ENCODE measurements at places on chromosomes 5 and 9.

- no peak for DNase-seq
Measured at GRCh38 chr9:101028346-101029314, at the start of gene PLPPR1. PLPPR1 (plus strand) TSS chr9:101028727.

DNA sequence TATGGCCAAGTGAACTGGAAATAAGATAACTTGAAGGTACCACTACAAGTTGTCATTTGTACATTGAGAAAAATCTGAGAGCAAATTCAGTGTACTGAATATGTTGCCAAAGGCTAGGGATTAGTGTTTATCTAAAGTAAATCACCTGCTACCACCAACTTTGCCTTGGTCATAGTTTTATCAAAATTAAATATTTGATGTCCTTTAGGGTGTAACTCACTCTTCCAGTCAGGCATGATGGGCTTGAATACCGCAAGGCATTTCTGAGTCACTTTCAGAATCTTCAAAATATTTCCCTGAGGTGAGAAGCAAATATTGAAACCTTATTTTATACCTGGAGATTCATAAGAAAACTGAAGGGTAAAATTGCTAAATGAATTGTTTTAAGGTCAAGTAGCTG is 1338.6 kb upstream of the ACO1 start:
- no peak for DNase-seq

- no peak for DNase-seq
Measured at GRCh38 chr9:137366445-137366810, 56.5 kb downstream of the EXD3 start.

GRCh38 chr5:178274781-178275537 is 42.4 kb upstream of the PHYKPL start:
- no peak for DNase-seq

DNA sequence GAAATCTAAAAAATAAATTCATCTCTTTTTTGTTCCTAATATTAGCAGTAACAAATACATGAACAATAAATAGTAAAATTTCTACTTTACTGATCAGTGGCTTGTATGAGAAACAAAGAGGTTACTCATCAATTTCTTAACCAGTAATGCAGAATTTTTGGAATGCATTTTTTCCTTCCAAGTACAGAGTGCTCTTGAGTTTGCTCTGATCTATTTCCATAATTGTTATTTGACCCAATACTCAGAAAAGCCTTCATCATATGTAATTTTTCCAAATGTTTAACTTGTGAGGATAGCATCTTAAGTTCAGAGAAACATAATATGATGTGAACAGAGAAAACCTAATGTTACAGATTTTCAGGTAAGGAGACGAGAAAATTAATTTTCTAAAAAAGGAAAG is 47.3 kb downstream of the FBN2 start:
- DNase-seq: no peak

DNA sequence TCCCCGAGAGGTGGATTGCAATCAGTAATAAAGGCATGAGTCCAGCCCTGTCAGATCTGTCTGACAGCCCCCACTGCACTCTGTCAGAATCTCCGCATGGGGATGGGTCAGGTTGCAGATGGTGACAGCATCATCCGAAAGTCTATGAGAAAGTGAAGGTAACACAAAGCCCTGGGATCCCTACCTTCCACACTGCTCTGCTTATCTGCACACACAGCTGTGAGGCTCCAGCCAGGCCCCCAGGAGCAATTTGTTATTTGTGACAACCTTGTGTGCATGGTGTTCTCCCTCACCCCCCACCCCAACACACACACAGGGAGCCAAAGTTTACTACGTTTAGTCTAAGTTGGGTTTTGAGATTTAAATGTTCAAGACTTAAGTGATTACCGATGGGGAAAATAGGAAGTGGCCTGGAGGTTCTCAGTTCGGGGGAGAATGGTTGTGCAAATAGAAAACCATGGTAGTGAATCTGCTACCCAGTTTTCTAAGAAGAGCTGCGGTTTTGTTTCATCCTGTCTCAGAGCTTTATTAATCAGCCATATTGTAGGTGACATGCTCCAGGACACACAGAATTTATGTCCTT is 92.7 kb downstream of the SV2C start:
- no peak for DNase-seq

- DNase-seq: no peak
Measured at GRCh38 chr9:92970467-92970923, 23.2 kb downstream of the FGD3 start.

GRCh38 chr9:94783928-94784327 is 57.4 kb downstream of the AOPEP start:
- no peak for DNase-seq

GRCh38 chr9:81394881-81395675 is 294.3 kb downstream of the TLE1 start:
- no peak for DNase-seq

GRCh38 chr5:140978260-140978659 is 12.0 kb downstream of the PCDHAC2 start:
- no peak for DNase-seq

DNA sequence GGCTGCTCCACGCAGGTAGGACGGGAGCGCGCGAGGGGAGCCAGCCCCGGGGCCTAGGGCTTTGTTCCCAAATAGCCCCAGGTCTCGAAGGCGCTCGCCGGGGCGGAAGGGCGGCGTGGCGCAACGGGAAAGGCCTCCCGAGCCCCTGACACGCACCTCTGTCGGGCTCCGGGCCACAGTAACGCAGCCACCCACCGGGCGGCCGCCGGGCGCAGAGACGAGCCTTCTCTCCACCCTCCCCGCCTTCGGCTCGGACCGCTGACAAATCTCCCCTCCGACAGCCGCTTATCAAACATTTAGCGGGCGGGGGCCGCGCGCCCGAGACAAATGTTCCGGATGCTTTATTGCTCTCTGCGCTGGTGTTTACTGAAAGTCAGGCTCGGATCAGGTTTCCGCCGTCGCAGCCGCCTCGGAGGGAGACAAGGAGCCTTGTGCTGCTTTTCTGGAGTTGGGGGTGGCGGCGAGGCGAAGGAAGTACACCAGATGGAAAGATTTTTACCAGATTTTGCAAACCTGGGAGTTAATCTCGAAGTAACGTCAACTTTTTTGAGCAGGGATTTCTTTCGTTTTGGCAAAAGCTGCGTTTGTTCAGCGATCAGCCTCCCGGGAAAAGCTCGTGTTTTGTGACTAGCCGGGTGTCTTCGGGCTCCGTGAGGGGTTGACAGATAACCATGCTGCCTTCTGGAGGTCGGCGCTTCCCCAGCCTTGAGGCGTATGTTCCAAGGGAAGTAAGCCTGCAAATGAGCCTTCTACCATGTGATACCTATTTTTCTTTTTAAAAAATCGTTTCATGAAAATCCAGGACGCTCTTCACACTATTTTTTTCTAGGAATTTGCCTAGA is 950 bp downstream of the RGMB start:
- peak; percentile 33 for DNase-seq

DNA sequence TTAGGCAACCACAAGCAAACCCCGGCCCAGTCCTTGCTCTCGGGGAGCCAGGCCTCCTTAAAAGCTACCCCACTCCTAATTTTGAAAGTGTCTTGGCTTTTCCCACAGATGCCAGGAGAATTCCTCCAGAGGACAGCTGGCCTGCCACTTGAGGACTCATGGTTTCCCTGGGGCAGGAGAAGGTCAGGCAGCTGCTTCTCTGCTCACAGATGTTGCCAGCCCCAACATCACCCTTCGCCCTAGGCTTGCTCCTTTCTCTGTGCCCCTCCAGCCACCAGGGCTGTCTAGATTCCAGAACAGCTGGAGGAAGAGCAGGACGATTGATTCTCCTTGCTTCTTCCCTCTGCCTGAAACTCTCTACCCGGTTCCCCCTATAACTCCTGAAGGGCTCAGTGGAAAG is 8.5 kb downstream of the GGTA1 start:
- DNase-seq: no peak

GRCh38 chr9:87443461-87443860 is 54.2 kb upstream of the DAPK1 start:
- DNase-seq: no peak

GRCh38 chr5:61623401-61624069 is 291.5 kb downstream of the ZSWIM6 start:
- no peak for DNase-seq

- DNase-seq: no peak
Measured at GRCh38 chr5:624118-624950, 12.2 kb downstream of the CEP72 start.

- DNase-seq: no peak
Measured at GRCh38 chr5:33275391-33275790, 165.4 kb upstream of the TARS1 start.

DNA sequence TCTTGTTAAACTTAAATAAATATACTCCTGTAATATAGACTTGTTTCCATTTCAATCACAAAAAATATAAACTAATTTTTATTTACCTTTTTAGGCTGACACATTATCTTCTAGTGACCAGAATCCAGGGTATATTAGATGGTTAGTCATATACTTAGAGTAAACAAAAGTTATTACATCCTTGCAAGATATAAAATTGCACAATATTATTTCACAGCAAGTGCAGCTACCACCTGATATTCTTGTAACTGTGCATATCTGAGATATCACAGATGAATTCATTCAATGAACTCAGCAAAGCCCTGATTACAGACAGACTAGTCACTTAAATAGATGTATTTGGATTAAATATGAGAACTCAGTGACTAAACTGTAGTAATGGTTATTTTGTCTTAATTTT is 25.6 kb upstream of the ARRDC3 start:
- no peak for DNase-seq

DNA sequence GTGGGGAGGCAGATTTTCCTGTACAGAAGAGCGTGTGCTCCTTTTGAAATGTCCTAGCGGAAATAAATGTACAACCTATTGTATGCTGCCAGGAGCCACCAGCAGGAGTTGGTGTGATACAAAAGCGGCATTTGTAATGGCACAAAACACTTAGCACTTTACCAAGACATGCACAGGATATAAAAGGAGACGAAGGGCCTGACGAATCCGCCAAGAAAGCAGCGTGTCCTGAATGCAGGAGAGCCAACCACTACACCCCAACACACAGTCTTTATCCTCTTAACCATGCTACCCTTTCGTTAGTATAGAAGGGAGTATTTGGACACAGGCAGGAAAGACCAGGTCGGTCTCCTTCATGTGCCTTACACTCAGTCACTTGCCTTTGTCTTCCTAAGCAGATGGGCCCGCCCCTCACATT is 218.1 kb downstream of the TRIM32 start:
- DNase-seq: no peak

- DNase-seq: no peak
Measured at GRCh38 chr5:180343110-180343830, 9.9 kb downstream of the GFPT2 start.

- DNase-seq: no peak
Measured at GRCh38 chr9:90783552-90783951, 18.1 kb upstream of the SYK start.

DNA sequence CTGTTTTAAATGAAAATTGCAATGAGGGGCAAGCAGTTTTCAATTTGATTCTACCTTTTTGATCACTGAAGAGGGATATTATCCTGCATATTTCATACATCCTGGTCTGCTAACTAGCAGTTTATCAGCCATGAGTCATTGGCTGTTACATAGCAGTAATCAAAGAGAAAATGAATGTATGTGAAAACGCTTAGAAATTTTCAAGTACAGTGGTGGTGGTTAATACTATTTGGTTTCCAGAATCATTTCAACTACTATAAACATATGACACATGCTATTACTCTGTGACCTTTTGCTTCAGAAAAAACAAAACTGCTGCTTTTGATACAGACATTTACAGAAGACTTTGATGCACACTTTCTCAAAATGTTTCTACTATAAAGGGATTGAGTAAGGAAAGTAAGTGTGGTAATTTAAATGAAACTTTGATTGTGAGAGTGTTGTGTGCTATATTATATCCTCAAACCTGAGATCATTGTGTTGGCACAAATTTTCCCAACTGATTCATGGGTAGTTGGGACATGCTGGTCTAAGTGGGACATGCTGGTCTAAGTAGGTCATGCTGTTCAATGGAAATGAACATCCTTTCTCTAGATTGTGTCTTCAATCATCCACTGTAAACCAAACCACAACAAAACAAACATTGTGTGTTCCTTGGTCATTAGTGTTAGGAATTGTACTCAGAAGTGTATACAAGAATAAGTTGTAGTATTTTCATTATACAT is 5.1 kb downstream of the RNF14 start:
- no peak for DNase-seq

- no peak for DNase-seq
Measured at GRCh38 chr9:14932641-14933040, 22.4 kb upstream of the FREM1 start.

DNA sequence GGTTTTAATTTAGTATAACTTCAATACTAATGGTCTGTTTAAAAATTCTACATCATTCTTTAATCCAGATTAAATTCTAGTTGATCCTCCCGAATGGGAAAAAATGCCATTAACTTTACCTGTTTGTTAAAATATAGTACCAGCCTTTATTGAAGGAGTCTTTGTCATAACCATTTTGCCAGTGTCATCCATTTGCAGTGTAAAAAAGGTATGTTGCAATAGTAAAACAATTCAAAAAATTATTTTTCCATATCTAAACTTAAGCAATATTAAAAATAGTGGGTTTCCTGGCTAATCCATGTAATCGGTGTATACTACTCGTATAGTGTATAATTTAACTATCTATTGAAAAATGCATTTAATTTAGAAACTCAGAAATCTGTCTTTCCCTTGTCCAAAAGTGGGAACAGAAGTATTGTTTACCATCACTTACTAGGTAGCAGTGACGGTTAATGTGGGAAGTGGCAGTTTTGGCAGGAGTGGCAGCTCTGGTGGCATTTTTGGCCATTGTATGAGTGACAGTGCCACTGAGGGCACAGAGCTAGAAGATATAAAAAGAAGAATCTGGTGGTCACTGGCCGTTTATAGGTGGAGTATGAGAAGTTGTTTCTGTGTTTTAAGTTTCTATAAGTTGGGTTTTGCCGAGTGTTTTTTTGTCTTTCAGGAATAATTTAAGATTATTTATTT is 1.9 kb downstream of the AP3S1 start:
- no peak for DNase-seq

GRCh38 chr9:17005056-17005823 is 129.6 kb upstream of the CNTLN start:
- DNase-seq: no peak

DNA sequence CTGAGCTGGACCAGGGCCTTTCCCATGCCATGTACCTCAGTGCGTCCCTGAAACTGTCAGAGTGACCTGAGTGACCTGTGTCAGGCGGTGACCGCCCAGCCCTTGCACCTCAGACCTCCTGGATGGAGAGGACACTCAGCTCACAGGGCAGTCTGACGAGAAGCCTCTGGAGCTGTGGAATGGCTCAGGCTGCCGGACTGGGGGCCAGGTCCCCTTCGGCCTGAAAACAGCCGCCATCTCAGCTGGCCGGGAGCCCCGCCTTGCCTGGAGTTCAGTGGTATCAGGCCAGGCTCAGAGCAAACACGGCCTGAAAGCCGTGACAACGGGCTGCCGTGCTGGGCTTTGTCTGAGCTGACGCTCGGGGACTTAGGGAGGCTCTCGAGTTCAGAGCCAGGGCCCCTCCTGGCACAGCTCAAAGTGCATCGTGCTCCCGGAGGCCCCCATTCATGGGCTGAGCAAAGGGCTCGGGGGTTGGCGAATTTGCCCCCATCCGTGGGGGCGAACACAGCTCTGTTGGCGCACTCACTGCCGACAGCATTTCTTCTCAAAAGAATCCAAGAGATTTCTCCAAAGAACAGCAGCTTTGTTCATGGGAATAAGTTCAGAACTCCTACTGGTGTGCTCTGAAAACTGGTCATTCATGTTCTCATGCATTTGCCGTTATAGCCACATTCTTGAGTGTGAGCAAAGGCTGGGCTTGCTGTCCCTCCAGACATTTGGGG is 8.4 kb upstream of the SLC9A3 start:
- no peak for DNase-seq

Measured in activated T-helper 1 cell treated with anti-CD3 and anti-CD28 coated beads, Interleukin-12 subunit alpha, Interleukin-12 subunit beta, Interleukin-2, Interleukin-4 antibody, amounts not matched to agents 30 ng/mL and 10 ng/mL and 1 ng/mL, durations not matched to agents 14 hours and 24 hours and 36 hours (primary cell).